Left lobe of liver (tissue), 2 donors: ENCODE measurements at places on chromosomes 12 and 14.

DNA sequence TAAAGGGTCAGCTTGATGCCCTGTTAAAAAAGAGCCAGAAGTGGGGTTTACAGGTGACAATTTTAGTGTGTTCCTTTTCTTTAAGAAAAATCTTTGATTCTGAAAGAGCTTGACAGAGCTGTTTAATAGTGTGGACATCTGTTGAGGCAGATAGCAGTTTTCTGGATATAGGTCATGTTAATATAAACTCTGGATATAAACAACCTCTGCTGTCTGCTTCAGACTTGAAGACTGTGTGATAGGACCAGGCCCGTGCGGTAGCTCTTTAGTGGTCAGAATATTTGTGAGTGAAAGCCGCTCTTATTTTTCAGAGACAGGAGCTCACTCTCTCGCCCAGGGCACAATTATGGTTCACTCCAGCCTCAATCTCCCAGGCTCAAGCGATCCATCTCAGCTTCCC, 439.9 kb upstream of the RGS6 start:
- no peak for DNase-seq

DNA sequence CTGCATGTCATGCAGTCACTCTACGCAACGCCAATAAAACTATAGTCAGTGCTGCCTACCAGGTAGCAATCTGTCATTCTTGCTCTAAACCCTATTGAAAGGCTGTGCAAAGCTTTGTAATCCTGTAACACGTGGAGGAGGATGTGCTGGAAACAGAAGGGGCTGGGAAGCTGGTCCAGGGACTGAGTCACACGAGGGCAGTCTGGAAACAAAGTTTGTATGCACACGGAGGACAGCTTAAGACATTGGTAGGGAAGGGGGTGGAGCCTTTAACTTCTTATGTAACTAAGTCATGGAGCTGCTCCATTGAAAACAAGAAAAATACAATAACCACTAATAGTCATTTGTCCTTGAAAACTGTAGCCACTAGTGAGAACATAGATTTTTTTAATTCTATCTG, 128.0 kb downstream of the BCAT1 start:
- no peak for DNase-seq

DNA sequence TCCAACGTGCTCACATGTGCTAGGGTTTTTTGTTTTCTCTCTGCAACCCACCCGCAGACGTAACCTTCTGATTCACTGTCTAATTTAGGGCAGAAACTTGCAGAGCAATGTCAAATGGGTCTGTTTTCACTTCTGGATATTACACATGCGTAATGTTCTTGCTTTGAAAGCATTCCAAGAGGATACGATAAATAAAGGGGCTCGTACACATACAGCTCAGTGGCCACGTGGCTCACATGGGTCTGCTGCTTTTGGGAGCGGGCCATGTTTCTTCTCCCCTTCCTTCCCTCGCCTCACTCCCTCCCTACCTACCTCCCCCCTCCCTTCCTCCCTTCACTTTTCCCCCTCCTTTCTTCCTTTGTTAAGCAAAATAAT, 23.4 kb downstream of the CACNA1C start:
- no peak for DNase-seq

DNA sequence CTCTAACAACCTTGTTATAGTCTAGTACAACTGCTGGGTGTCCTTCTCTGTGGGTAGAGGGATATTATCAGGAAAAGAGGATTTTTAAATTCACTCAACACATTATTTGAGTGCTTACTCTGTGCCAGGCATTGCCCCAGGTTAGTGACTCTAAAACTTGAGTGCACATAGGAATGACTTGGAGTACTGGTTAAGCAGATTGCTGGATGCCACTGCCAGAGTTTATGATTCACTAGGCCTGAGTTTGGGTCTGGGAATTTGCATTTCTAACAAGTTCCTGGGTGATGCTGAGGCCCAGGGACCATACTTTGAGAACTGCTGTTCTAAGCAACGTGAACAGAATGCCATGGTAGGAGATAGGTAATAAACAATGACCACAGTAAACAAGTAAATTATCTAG, 96.6 kb downstream of the CFAP54 start:
- DNase-seq = no peak

- no peak for DNase-seq
These were observed 76.2 kb upstream of the DYNC1H1 start for GRCh38 chr14:101888182-101888581.

DNA sequence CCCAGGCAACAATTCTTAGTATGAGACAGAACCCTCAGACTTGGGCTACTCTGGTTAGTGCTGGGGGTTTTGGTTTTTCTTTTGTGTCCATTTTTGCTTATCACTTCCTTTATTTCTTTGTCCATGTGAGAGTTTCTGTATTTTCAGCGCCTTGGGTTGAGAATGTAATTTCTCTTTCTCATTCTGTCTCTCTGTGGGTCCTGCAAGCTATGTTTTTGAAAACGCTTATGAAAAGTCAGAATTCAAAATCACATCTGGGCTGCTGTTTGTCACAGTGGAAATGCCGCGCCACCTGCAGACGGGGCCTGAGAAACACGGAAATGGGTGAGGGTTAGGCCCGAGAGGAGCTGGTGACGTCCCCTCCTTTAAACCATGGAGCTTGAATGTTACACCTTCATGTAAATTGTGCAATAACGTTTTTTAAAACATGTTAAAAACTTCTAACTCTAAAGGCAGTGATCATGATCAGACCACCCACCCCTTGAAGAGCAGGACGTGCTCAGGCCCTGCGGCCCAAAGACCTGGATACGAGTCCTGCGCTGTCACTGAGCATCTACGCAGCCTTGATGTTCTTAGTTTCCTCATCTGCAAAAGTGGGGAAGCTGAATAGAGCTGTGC, 26.1 kb downstream of the JDP2 start:
- no peak for DNase-seq

GRCh38 chr12:77131977-77132490, 66.7 kb upstream of the E2F7 start:
- no peak for DNase-seq

DNA sequence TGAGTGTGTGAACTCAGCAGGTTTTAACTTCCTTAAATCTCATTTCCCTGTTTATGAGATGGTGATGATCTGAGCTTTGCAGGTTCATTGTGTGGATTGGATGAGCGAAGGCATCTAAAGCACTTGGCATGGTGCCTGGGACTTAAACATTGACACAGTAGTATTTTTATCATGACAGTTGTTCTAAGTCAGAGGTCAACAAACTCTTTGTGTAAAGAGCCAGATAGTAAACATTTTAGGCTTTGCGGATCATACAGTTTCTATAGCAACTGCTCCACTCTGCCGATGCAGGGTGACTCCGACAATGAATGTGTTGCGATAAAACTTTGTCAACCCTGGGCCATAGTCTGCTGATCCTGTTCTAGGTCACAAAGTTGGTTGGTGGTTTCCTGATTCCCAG, 25.2 kb downstream of the SLC24A4 start:
- DNase-seq = no peak

GRCh38 chr12:57106021-57106708, 5.0 kb downstream of the STAT6 start:
- no peak for DNase-seq

- DNase-seq = peak; percentile 52
These were observed 9.5 kb downstream of the OAS1 start for GRCh38 chr12:112916270-112916669.

GRCh38 chr14:77979666-77980351, 179.9 kb downstream of the ADCK1 start:
- DNase-seq = no peak

GRCh38 chr14:63878052-63878451, 25.2 kb downstream of the SYNE2 start:
- no peak for DNase-seq

GRCh38 chr14:103230021-103230420, 104.0 kb upstream of the EIF5 start:
- no peak for DNase-seq

- no peak for DNase-seq
These were observed 27.2 kb upstream of the MDM2 start for GRCh38 chr12:68780731-68781130.

- DNase-seq = no peak
These were observed 85.3 kb downstream of the B4GALNT3 start for GRCh38 chr12:544941-545635.

DNA sequence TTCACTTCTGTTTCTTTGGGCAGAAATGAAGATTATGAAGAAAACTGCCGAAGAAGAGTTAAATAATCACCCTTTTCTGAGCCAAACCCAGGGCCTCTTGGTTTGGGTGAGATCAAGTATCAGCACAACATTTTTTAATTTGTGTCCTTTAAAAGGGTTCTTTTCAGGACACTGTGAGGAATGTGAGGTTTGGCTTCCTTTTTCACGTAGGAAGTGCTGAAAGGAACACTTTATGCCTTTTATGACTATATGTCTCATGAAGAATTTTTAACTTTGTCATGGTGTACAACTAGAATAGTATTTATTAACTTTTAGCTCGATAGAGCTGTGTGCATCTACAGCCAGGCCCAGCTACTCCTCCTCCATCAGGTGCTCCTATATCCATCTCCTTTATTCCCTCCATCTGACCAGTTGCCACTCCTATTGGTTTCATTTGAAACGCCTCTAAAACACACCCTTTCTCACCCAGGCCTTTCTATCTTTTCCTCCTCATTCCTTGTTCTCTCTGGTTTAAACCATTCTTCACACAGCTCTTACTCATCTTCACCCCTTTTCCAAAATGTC, 103.6 kb upstream of the LRIG3 start:
- no peak for DNase-seq

- no peak for DNase-seq
These were observed 217.1 kb upstream of the BTG1 start for GRCh38 chr12:92362785-92363184.

GRCh38 chr14:77867476-77867875, 67.6 kb downstream of the ADCK1 start:
- DNase-seq = no peak

GRCh38 chr14:34713122-34713680, 1.2 kb downstream of the CFL2 start:
- no peak for DNase-seq

GRCh38 chr14:38528582-38528981, 272.7 kb upstream of the CLEC14A start:
- DNase-seq = no peak

GRCh38 chr14:29380826-29381225, 546.8 kb downstream of the PRKD1 start:
- no peak for DNase-seq

DNA sequence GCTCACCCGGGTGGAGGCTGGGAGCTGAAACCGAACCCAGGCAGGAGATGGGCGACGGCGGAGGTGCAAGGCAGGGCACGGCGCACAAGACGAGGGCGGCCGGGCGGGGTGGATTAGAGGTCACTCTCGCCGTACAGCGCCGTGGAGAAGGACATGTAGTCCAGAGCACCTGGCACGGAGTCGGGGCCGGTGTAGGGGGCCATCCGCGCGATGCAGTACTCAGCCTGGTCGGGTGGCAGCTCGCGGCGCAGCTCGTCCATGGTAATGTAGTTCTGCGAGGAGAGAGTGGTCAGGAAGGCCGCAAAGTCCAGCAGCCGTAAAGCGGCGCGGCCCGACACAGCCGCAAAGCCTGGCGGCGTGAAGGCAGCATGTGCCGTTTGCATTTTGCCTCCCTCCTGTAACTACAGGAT, 81.9 kb upstream of the ZFP36L1 start:
- DNase-seq = no peak

DNA sequence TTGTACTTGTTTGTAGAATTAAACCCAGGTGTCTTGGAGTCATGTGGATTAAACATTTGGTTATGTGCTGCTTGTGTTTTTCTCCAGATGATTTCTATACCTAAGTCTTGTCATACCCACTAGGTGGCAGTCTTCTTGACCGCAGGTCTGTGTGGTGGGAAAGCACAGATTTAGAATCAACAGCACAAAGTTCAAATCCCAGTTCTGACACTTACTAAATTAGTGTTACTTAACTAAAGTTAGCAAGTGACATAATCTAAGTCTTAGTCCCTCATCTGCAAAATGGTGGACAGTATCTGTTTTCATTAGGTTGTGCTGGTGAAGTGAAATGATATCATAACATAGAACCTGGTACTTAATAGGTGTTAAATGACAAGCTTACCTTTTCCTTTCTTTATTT, 151.0 kb upstream of the ARHGAP5 start:
- no peak for DNase-seq

DNA sequence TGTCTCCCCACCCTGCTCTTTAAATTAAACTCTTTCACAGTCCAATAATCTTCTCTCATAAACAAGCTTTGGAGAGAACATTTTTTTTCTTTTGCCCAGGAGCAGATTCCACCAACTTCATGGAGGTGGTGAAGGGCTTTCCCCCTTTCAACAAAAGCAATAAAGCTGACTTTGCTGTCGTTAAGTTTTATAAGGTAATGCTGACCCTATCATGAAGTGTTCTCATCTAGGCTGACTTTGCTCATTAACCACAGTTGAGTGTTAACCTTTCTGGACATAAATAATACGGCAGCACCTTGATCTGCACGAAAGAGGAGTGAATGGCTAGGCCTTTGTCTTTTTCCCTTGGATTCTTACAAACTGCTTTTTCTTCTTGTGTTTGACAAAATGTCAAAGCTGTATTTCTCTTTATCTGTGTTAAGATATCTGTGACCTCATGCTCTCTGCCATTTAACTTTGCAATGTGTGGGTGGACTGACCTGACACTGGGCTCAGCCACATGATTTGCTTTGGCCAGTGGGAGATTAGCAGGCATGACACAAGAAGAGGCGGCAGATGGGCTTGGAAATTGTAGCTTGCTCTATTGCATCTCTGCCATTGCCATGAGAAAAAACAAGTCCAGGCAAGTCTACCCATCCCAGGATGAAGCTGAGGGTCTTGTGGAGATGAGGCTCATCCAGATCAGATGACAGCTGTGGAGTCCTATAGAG, 470.9 kb upstream of the CCDC196 start:
- no peak for DNase-seq

GRCh38 chr14:92022036-92022435, 17.8 kb downstream of the TRIP11 start:
- no peak for DNase-seq
